ENCODE measurements at places on chromosomes 12 and 14.

- no peak for DNase-seq
Measured at GRCh38 chr12:3419558-3419957, 71.4 kb upstream of the PRMT8 start.

DNA sequence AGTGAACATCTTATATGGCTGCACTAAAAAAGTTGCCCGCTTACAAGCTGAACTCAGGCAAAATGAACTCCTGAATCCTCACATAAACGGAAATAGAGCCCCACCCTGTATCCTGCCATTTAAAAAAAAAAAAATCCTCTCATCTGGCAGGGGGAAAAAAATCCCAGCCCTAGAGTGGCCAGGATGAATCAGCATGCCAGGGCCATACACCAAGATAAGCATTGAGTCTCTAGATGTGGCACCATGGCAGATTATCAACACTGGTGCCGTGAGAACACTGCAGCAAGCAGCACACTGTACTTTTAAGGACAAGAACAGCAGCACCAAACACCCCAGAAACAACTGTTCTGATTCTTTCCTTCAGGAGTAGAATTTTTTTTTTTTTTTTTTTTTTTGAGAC, 65.5 kb downstream of the RASSF3 start:
- DNase-seq = no peak

DNA sequence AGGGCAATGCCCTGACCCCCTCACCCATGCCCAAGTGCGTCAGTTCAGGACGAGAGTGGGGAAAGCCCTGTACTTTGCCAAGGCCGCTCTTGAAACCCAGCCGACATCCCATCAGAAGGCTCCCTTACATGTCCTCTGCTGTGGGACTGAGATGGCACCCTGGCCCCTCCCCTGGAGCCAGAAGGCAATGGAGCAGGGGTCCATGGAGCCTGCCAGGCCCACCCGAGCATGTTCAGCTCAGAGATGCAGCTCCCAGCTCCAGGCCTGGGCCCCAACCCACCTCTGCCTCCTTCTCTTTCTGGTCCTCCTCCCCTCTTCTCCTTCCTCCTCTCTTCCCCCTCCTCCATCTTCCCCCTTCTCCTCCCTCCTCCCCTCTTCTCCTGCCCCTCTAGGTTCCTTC, 95.5 kb downstream of the PAPOLA start:
- DNase-seq = no peak

GRCh38 chr12:15201056-15201455, 20.2 kb downstream of the RERG start:
- DNase-seq = no peak

- no peak for DNase-seq
Measured at GRCh38 chr12:47478426-47478825, 227.4 kb downstream of the RPAP3 start.

DNA sequence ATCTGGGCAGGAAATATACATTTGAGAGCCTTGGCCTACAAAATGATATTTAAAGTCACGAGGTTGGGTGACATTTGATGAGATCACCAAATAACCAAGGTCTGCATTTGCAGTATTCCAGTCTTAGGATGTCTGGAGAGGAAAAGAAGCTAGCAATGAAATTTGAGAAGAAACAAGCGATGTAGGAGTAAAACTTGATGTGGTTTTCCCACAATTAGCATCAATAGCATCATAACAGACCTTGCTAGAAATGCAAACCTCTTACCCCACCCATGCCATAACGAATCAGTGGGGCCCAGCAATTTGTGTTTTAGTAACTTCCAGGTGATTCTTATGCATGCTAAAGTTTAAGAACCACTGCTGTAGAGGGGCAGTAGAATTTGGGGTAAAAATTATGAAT, 219.9 kb downstream of the PPFIA2 start:
- no peak for DNase-seq

DNA sequence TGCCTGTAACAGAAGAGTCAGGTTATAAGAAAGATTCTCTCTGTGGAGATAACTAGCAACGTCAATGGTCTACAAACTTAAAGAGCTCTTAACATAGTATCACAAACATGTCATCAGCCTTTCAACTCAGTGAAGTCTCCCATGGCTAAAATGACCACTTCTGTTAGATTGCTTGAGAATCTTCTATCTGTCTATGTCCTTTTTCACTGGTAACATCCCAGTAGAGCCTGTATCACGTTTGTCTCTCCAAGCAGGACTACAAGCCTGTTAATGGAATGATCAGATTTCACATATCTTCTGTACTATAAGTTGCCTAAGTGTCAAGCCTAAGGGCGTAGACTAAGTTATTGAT, 50.7 kb downstream of the SLC2A13 start:
- DNase-seq = no peak

- DNase-seq = no peak
Measured at GRCh38 chr12:89211456-89211855, 140.8 kb downstream of the DUSP6 start.

GRCh38 chr12:10618338-10618987, 5.1 kb upstream of the MAGOHB start:
- no peak for DNase-seq

- DNase-seq = no peak
Measured at GRCh38 chr14:80850197-80850814, 91.2 kb downstream of the CEP128 start.

DNA sequence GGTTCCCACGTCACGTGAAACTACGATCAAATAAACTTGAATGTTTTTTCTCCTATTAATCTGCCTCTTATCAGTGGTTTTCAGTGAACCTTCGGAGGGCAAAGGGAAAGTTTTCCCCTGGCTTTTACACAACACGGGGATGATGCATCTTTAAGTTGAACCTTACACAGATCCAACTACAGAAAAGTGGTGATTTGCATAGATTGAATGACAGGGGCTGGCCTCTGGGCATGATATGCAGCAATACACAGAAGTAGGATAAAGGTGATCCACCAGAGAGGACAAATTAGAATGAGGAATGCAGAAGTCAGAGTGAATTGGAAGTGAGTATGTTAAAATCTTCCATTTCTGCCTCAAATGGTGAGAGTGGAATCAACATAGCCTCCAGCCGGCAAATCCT, 11.6 kb downstream of the GSG1 start:
- DNase-seq = no peak

- no peak for DNase-seq
Measured at GRCh38 chr14:48035836-48036235, 360.4 kb upstream of the MDGA2 start.

GRCh38 chr14:100067481-100067880, 2.3 kb downstream of the EVL start:
- DNase-seq = no peak

- DNase-seq = no peak
Measured at GRCh38 chr14:55241673-55242072, 29.5 kb upstream of the FBXO34 start.

- no peak for DNase-seq
Measured at GRCh38 chr12:51921017-51921725, 13.9 kb downstream of the ACVRL1 start.

- DNase-seq = no peak
Measured at GRCh38 chr12:66453844-66454243, 151.6 kb downstream of the HELB start.

DNA sequence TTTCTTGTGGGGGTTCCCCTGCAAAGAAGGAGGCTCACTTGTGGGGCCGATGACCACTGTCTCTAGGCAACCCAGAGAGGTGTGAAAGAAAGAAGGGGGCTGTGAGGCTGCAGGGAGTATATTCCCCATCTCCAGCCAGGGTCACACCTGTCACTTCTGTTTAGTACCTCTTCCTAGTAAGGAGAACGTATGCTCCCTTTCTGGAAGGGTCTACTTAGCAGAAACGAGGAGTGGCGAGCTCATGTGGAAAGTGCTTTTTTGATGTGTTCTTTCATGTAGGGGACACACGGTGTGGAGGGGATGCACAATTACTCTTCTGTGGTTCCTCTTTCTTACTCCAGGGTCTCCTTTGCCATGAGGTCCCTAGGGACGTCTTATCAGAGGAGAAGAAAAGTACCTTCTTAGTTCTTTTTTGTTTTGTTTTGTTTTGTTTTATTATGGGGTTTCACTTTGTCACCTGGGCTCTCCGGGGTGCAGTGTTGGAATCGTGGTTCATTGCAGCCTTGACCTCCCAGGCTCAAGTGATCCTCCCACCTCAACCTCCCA, 58.3 kb downstream of the PRKCH start:
- no peak for DNase-seq

DNA sequence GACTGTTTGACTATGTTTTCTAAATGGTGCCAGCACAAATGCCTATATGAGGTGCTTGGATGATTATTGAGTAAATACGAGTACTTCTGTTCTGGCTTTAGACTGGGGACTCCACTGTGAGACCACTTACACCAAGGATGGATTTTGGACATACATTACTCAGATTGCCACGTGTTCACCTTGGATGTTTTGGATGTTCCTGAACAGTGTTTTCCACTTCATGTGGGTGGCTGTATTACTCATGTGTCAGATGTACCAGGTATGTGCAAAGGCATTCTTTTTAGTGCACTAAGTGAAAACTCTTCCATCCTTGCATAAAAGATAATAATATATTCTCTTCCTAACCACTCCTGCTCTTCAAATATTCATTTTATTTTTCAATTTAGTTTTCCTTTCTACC, 30.7 kb downstream of the CSRP2 start:
- no peak for DNase-seq

- no peak for DNase-seq
Measured at GRCh38 chr12:124705545-124706138, 138.2 kb upstream of the NCOR2 start.

DNA sequence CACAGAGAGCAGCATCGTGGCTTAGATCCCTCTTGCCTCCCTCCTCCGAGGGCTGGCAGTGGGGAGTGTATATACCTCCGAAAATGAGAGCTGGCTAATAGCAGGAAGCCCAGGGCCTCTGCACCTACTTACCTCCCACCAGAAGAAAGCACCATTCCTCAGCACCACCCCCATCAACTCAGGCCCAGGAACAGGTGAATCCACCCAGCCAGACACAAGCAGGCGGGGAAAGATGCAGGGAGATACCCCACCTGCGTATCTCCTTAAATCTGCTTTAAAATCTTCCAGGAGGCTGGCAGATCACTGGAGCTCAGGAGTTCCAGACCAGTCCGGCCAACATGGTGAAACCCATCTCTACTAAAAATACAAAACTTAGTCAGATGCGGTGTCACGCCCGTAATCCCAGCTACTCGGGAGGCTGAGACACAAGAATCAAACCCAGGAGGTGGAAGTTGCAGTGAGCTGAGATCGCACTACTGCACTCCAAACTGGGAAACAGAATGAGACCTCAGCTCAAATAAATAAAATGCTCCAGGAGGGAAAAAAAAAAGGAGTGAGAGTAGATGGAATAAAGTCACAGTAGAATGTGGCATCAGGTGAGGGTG, 93.5 kb downstream of the SINHCAF start:
- no peak for DNase-seq

GRCh38 chr14:20757965-20758364, 10.2 kb upstream of the EDDM3B start:
- no peak for DNase-seq

- DNase-seq = no peak
Measured at GRCh38 chr12:132496358-132496669, 6.4 kb downstream of the FBRSL1 start.

DNA sequence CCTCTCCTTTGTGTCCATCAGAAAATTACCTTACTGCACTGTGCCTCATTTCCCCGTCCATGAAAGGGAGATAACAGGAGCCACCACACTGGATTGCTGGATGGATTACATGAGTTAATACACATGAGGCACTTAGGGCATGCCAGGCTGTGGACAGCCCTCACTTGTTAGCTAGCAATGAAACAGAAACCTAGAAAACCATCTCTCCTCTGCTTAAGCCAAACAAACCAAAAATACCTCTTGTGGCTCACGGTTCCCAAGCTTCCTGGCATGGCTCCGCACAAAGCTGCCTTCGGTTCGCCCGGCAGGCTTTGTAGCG, 660 bp upstream of the HCFC2 start:
- DNase-seq = no peak

DNA sequence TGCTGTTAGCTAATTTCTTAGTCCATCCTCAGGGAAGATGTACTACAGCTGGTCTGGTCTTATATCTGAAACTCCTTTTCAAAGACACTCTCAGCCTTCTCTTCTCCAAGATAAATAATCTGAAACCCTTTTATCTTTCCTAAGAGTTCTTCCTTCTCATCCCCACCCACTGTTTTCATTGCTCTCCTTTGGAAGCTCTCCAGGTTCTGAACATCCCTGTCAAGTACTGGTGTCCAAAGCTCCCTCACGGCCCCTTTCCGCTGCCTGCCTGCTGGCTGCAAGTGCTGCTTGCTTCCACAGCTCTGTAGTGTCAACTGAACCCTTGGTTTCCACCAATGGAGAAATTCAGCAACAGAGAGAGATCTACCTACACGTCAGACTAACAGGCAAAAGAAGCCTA, 6.6 kb upstream of the SLC6A13 start:
- DNase-seq = no peak

GRCh38 chr14:101102875-101103274, 199.4 kb upstream of the RTL1 start:
- no peak for DNase-seq

GRCh38 chr12:51218607-51219161, 822 bp upstream of the POU6F1 start:
- no peak for DNase-seq

- no peak for DNase-seq
Measured at GRCh38 chr14:48373981-48374380, 698.6 kb upstream of the MDGA2 start.

GRCh38 chr14:102210421-102211042, 70.8 kb downstream of the WDR20 start:
- no peak for DNase-seq
